ENCODE measurements at places on chromosomes 1 and 21.

GRCh38 chr1:53944469-53945182, 873 bp downstream of the IFT25 start:
- DNase-seq, result no peak

- no peak for DNase-seq
Measured at GRCh38 chr1:61973100-61973837, 221.4 kb upstream of the L1TD1 start.

DNA sequence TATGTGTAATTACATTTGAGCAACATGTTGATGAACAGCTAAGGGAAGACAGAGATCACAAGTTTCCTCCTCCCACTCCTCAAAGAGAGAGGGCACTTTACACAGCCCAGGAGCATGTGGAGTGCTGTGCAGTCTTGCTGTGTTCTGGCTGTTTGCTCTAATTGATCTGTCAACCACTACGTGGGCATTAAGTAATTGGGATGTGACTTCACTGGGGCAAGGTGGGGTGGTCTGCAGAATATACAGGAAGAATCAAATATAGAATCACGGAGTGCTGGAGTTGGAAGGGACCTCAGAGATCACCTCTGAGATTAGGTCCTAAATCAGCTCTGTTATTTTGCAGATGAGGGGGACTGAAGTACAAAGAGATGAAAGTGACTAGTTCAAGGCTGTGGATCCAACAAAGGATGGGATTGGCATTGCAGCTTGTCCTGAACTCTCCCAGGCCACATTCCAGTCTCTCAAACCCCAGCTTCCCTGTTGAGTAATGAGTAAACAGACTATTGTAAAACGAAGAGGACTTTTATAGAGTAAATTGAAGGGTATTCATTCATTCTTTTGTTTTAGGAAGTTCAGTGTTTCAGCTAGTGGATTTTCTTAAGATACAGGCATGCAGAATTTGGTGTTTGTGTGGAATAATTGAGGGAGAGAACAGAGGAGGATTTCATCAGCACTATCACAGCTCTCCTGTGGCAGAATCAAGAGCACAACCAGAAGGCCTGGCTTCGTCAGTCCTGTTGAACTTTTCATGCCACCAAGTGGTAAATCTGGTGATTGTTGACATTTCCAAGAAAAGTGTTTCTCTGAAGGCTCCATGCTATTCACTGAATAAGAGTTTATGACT, 22.4 kb downstream of the NOS1AP start:
- no peak for DNase-seq

GRCh38 chr1:207848234-207848633, 62.7 kb downstream of the CD34 start:
- no peak for DNase-seq

- DNase-seq, result no peak
Measured at GRCh38 chr1:155860970-155861510, 1.7 kb downstream of the SYT11 start.
